Cerebellum (tissue), 4 donors: ENCODE measurements at places on chromosomes 3 and 15. TPM values are rescaled to one million over a fixed set of nuclear protein-coding genes. Genes with fewer than 3 reads are reported as not detected.

DNA sequence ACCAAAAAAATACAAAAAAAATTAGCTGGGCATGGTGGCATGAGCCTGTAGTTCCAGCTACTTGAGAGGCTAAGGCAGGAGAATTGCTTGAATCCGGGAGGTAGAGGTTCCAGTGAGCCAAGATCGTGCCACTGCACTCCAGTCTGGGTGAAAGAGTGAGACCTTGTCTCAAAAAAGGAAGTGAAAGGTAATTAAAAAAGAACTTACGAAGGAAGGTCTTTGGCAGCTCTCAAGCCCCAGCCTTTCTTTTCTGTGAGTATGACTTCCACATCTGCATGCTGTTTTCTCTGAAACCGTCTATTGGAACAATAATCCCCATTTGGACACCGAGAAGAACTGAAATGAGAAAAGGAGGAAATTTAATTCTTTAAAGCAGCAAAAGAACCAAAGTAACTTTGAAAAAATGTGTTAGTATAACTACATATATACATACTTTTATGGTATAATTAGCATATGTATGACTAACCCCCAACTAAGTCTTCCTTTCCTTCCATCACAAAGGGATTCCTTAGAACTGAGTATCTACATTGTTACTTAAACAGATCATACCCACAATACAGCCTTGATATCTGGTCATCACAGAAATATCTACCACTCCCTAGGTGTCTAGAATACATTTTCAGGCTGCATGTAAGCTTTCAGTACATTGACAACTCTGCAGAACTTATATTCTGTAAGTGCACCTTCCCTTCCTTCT, 50.1 kb downstream of the SETD2 start:
- DNase-seq, result no peak

DNA sequence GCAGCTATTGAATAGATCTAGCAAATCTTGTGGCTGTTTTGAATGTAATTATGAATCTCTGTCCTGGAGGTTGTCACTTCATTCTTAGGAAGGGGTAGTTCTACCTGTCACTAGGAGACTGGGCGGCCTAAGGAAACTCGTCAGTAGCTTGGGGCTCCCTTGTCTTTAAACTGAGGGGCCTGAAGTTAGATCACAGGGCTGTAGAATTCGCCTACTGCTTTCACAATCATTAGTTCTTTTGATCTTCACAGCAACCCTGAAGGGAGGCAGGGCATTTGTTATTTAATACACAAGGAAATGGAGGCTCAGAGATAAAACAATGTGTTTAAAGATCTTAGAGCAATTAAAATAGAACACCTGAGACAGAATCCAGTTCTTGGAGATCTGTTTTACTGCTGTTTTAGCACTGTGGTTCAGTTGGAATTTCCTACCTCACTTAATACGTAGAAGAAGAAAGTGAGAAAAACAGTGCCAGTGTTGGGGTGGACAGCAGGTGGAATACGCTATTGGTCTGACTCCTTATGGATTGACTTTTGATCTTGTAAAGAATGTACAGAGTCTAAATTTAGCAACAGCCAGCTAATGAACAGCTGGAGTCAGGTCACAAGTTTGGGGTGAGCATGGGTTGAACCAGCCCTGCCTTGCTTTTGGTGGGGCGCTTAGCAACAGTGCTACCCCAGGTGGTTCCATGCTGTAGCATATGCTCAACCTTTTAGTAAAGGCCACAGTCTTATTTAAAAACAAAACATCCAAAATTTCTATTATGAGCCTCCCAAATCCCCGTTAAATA, 71.4 kb upstream of the BHLHE40 start:
- DNase-seq, result no peak

GRCh38 chr3:182795389-182795782, 2.1 kb downstream of the ATP11B start:
- no peak for DNase-seq

DNA sequence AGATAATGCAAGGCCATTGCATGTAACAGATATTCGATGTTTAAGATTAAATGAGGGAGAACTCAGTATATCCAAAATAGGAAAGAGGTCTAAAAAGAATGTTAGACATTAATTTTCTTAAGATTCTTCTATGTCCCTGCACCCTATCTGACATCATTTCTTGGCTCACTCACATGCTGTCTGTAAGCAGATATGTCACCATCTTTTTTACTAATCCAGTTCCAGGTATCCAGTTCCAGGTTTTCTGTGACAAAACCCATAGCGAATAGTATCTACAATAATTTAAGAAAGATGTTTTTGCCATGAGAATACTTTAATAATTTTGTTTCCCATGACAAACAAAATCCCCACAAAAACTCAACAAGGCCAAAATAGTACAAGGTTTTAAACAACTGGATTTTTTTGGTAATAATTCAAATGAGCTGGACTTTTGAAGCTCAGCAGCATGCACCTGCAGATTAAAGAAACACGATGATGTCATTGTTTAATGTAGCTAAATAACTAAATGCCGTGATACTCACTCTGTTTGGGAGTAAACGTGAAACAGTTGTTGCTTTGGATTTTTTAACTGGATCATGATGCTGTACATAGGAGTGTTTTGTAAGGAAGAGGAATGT, 867.6 kb downstream of the EPHA3 start:
- DNase-seq, result no peak

DNA sequence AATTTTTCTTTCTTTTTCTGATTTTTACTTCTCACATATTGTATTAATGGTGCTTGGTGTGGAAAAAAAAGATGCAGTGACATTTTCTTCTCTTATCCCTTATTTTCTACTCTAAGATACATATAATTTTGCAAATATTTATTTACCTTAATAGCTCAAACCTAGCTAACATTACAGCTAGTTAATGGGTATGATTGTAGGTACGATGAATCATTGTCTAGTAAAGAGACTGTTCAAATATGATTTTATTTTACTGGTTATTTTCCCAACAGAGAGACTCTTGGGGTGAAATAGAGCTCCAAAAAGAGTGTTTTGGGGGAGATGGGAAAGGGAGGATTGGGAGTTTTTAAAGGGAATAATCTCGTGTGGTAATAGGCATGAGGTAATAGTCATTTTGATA, 206.0 kb downstream of the RBMS3 start:
- DNase-seq, result no peak

DNA sequence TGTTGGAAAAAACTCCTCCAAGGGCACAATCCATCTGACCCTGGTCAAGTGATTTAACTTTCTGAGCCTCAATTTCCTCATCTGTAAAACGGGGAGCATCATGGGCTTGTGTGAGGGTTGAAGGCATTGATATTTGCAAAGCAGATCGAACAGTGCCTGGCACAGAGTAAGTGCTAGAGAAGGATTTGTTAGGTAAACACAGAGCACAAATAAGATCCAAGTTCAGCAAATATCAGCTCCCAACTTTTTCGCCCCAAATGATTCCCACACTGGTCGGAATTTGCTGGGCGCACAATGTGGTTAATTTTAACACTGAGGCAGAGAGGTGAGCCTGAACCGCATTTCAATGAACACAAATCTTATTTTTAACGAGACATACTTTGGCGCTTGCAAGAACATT, 76.3 kb upstream of the ATP2B2 start:
- DNase-seq, result no peak

Gene ZPLD1
- total RNA-seq, result 0.54 TPM

Gene SRGAP3
- total RNA-seq, result 130 TPM
